ENCODE measurements at places on chromosomes 2 and 18.

- no peak for DNase-seq
Observed at GRCh38 chr18:63160172-63160995, 159.2 kb downstream of the BCL2 start.

DNA sequence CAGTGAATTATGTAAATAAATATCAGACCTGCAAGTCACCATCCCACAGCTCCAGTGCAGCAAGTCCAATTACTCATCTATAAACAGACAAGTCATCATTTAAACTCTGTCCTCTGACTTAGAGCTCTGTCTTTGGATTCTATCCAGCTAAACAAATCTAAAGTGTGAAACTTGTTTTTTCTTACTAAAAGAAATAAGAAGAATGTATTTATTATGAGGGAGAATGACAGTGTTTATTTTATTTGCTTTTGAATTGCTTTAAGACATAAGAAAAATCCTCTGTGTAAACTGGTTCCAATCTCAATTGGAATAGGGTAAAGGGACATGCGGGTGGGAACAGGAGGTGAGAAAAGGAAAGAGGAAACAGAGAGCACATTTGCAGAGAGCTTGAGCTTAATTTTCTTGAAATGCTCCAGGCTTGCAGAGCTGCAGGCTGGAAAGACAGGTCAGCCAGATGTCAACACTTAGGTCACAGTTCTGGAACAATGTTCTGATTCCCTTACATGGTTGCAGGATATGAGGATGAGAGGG, 355.8 kb downstream of the MEIS1 start:
- DNase-seq, result peak; percentile 70

DNA sequence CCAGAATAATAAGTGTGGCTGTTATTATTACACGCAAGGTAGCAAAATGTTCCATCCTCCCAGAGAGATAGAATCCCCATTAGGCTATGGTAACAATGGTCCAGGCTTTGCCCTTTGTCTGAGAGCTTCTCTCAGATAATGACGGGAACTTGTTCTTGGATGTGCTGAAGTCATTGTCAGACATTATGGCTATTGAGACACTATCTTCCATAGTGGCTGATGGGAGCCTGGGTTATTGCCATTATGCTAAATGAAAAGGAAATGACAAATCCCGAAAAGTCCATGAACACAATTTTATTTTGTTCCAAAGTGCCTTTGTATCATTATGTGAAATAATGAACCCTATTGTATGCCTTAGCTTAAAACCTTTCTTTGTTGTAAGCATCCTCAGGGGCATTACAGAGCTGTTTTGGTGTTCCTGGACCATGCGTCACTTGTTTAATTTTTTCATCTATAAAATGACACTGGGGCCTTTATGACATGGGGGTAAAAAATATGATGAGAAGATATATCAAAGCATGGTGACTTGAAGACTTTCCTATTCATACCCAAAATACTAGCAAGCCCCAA, 218.5 kb downstream of the KCNS3 start:
- DNase-seq, result no peak

GRCh38 chr18:60684843-60685513, 312.4 kb upstream of the MC4R start:
- peak; percentile 1 for DNase-seq

GRCh38 chr18:71431689-71432088, 1112.5 kb downstream of the CBLN2 start:
- DNase-seq, result no peak

Measured in forelimb muscle (tissue), 1 donor.